Cardiac septum (tissue), 1 donor: ENCODE measurements at places on chromosomes 2 and 18. TPM values are rescaled to one million over a fixed set of nuclear protein-coding genes. Genes with fewer than 3 reads are reported as not detected.

Gene FAM161A
- total RNA-seq: 1.9 TPM

Gene CYP26B1
- 7.0 TPM for total RNA-seq

GRCh38 chr2:41914936-41915335 is 132.9 kb upstream of the PKDCC start:
- DNase-seq: no peak

- no peak for DNase-seq
Measured at GRCh38 chr2:84158605-84159004, 300.5 kb downstream of the SUCLG1 start.

DNA sequence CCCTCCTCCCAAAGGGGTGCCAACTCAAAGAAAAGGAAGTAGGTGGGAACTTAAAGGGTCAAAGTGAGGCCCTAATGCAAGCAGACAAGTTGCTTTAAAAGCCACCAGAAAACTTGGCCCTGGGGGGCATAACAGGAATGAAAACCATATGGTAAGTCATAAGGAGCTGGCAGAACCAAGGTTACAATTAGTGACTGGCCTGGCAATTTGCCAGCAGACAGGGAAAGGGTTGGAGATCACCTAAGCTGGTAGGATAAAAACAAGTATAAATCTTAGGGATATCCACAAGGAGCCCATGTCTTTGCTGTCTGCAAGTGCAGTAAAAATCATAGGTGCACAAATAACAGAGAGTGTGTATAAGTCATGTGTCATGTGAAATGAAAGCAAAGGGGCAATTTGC is 256.7 kb upstream of the LRRTM4 start:
- no peak for DNase-seq

- no peak for DNase-seq
Measured at GRCh38 chr2:74756356-74756890, 77.5 kb upstream of the HK2 start.

- no peak for DNase-seq
Measured at GRCh38 chr2:216188559-216188850, 79.4 kb downstream of the XRCC5 start.
